ENCODE measurements at places on chromosomes 12 and 14.

DNA sequence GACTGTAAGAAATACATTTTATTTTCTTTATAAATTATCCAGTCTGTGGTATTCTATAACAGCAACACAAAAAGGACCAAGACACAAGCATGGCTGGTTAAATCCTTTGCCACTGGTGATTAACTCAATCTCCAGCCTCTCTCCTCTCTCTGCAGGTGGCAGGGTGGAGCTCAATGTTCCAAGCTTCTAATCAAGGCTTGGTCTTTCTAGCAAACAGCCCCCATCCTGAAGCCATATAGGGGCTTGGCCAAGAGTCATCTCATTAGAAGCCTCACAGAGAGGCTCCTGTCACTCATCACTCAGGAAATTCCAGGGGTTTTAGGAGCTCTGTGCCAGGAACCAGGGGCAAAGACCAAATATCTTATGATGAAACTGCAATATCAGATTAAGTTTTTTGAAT lies 12.0 kb downstream of the C12orf75 start:
- no peak for DNase-seq

DNA sequence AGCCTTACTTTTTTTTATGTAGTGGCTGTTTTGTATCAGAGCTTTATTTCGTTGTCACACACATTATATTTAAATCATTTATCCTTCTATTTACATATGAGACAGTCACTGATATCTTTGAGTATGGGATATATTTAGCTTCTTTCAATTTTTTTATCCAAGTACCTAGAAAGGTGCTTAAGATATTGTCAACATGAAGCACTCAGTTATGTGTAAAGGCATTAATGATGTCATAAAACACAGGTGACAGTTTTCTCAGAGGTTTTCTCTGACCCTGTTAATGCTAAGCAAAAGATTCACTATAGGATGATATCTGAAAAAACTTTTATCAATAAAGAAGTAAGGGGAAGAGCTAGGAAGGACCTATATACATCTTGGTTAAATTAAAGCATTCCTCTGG lies 23.2 kb downstream of the LRFN5 start:
- no peak for DNase-seq

DNA sequence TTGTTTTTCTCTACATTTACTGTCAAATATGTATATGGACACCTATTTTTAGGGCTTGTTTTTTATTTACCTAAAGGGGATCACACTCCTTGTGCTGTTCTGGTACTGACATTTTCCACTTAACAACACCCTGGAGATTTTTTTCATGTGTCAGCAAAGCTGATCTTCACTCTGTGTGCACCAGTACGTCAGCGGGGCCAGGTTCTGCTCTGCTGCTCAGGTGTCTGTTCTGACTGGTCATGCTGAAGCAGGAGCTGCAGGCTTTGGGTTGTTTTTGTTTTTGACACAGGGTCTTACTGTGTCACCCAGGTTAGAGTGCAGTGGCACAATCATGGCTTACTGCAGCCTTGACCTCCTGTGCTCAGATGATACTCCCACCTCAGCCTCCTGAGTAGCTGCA lies 81.9 kb upstream of the CCND2 start:
- no peak for DNase-seq

- no peak for DNase-seq
These were observed 189.4 kb downstream of the NUAK1 start for GRCh38 chr12:105949391-105949790.

DNA sequence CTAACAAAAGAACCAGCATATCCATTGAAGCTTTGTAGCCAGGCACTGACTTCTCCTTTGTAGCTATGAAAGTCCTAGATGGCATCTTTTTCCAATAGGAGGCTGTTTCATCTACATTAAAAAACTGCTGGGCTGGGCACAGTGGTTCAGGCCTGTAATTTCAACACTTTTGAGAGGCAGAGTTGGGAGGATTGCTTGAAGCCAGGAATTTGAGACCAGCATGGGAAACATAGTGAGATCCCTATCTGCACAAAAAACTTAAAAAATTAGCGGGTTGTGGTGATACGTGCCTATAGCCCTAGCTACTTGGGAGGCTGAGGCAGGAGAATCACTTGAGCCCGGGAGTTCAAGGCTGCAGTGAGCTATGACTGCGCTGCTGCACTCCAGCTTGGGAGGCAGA lies 167.7 kb downstream of the CALM1 start:
- DNase-seq = no peak

DNA sequence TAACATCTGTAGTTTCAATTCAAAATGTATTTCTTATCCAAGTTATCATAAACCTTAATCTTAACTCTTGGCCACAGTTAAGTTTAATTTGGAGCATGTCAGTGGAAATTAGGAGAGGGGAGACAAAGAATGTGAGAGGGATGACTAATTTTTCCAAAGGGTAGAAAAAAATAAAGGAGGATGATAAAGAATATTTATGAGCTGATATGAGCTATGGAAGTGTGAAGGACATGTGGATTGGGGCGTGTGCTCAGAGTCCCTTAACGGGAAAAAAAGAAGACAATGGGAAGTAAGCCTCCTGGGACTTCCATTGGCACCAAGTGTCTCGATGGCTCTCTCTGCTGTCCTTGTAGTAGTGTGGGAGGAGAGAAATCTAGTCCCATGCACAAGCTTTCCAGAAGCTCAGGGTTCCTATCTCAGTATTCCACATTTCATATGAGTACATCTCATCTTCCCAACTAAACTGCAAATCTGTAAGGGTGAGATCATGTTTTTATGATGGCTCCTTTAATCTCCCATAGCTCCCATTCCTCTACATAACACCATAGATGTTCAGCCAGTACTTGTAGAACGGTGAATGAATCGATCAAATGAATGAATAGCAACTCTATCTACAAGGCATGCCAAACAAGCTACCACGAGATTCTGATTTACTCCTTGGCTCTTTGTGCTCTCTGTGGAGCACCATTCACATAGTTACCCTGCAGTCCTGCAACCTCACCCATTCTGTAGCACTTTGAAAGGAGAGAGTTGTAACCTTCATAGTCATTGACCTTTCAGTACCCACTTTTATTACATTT lies 27.4 kb downstream of the BCL2L14 start:
- no peak for DNase-seq

- no peak for DNase-seq
These were observed 73.6 kb downstream of the RFLNA start for GRCh38 chr12:124368421-124369032.

- no peak for DNase-seq
These were observed 364.5 kb downstream of the PDZRN4 start for GRCh38 chr12:41552588-41552987.

DNA sequence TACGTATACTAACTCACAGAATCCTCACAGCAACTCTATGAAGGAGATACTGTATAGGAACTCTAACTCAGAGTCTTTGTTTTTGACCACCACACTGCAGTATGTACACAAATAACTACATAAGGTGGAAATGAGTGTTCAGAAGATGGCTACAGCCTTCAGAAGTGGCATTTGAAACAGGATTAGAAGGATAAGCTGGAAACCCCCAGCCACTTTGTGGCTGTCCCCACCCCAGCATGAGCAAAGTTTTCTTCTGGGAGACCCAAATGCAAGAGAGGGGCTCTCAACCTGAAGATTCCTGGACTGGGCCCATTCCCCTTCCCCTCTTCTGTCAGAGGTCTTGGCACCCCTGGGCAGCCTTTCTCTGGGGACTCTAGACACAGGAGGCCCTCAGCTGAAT lies 43.2 kb upstream of the PNMA1 start:
- DNase-seq = no peak

- peak; percentile 44 for DNase-seq
These were observed 702.3 kb downstream of the TMEM121 start for GRCh38 chr14:106228541-106229158.

DNA sequence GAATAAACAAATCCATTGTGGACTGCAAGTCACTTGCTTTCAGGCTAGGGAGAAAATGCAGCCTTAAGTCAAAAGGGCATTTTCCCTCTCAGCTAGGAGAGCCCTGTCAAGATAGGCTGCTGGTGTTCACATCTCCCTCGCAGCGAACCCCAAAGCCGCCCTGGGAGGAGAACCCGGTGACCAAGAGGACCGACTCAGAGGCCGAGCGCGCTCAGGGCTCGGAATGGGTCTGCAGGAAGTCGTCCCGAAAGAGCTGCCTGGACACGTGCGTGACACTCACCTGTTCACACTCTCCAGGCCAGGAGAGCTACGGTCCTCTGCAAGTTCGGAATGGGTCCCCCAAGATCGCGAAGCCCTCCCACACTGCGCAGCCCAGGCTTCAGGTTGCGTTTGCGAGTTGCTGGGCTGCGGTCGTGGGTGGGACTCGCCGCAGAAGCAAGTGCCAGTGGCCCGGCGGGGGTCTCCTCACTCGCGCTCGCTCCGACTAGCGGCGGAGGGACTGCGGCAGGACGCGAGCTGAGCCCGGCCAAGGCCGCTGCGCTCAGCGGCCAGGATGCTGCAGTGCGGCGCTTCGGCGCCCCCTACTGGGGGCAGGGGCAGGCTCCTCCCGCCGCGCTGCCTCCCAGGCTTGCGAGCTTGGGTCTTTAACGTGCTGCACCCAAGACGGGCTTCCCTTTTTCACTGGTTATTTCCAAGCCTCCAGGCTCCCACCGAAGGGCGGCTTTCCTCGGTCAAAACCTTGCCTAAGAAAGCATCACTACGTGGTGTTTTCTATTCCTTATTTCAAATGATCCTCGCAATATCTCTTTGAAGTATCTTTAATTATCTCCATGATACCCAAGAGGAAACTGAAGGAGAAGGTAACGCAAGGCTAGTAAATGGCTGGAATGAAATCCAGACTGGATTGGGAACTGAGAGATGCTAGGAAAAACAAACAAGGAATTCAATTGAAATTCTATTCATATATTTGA lies at the start of gene RERG:
RERG (minus strand) TSS at position 503 of the 971 bp plus-strand sequence. CDS start 3,928 bp downstream, outside the sequence.
- peak; percentile 78 for DNase-seq

GRCh38 chr12:90940872-90941499 lies 14.0 kb downstream of the CCER1 start:
- no peak for DNase-seq

DNA sequence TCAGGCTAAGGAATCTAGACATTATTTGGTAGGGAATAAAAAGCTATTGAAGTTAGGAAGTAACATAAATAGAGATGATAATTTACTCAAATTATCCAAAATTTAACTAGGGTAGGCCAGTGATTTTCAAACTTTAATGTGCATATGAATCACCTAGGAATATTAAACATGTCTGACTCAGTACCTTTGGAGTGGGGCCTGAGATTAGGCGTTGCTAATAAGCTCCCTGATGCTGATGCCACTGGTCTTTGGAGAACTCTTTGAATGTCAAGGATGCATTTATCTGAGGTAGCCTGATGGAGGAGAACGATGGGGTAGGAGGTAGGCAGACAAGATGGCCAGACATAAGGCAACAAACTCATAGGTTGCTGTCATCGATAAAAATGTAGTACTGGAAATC lies 33.2 kb downstream of the EFCAB11 start:
- DNase-seq = no peak

DNA sequence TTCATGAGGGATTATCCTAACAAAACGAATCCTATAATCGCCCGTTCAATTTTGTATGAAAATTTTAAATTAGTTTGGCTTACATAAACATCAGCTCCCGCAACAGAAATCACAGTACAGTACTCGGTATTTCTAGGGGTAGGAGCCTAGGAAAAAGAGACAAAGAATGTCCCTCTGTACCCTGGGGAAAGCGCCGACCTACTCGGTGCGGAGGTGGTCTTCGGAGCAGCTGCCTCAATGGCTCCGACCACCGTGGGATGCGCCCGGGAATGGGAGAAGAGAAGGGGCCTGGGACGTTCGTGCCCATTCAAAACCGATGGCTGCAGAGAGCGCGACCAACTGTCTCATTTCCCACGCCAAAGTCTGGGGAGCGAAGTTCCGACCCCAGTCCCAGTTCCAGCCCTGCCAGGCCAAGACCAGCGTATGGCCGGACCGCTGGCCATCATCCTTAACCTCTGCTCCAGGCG lies 618 bp downstream of the GNPNAT1 start:
- no peak for DNase-seq

DNA sequence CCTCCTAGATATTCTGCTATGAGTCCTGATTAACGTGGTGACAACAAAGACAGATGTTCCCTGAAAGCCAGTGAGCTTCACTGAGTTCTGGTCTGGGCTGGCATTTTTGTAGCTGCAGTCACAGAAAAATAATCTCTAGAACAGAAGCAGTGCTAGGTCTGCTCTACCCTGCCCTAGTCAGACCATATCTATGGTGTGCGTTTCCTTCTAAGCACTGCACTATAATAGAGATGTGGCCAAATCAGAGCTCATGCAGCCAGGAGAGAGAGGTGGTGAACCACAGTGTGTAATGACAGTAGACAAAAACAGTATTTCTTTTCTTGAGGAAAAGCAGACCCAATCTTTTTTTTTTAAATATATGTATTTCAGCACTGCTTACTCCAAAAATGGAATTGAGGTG lies 76.3 kb downstream of the CMAS start:
- no peak for DNase-seq

DNA sequence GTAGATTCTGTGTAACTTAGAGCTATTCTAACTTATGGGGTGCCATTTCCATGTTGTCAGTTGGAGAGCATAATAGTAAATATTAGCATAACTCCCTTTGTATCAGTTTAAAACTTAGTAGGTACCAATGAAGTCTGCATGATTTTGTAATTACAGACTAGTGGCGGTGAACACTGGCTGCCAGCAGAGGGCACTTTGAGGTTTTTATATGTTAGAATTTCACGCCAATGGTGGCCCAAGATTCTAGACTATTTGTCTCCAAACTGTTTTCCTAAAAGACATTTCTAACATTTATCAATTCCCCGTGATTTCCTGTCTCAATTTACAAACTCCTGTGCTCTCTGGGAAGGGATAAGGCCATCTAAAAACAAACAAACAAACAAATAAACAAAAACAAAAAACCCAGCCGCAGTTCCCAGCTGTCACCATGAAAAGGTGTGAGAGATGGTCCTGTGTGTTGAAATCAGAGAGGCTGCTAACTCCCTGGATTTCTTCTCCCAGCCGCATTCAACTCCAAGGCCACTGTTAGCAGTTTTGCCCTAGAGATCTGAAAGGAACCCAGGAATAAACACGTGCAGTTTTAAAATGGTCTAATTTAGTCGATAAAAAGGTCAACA lies 57.6 kb downstream of the BRMS1L start:
- DNase-seq = peak; percentile 28

- no peak for DNase-seq
These were observed 90.1 kb downstream of the ADCK1 start for GRCh38 chr14:77889971-77890442.

DNA sequence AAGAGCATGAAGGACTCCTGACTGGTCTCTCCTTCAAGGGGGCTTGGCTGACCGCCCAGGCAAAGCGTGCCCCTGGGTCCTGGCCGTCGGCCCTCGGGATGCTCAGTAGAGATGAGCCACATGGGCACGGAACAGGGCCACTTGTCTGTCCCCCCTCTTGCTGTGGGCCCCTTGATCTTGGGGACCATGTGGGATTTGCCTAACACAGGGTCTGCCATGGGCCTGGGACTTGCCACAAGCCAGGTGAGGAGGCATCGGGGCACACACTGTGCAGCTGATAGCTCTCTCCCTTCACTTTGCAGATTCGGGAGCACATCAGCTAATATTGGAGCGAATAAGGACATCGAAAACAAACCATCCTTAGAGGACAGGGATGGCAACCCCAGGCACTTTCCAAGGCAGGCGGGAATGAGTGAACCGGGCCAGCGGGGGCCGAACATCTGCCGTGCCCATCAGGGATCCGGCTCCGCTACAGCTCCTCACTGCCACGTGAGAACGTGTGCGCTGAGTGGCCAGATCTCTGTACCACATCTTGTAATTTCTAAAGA lies 88.1 kb downstream of the PIWIL1 start:
- DNase-seq = no peak

- DNase-seq = no peak
These were observed 120.1 kb downstream of the AACS start for GRCh38 chr12:125185311-125185739.

Data from activated naive CD4-positive, alpha-beta T cell treated with anti-CD3 and anti-CD28 coated beads, Interleukin-2, amount 50 U/mL, for 16 hours (primary cell).